Uterine smooth muscle cell (primary cell): ENCODE measurements at places on chromosomes 2 and 18. TPM values are rescaled to one million over a fixed set of nuclear protein-coding genes. Genes with fewer than 3 reads are reported as not detected.

The FHOD3 gene
- 16.3 and 19.7 TPM in 2 replicates for total RNA-seq

The AQP12A gene
- not detected in 2 replicates for total RNA-seq

The MARCHF4 gene
- total RNA-seq = 2.4 and 3.1 TPM in 2 replicates

The CIB4 gene
- not detected in 2 replicates for total RNA-seq
